ENCODE measurements at places on chromosomes 4 and X. TPM values are rescaled to one million over a fixed set of nuclear protein-coding genes. Genes with fewer than 3 reads are reported as not detected.

GRCh38 chrX:47283015-47283771 is 50.4 kb downstream of the USP11 start:
- H3K4me3 ChIP-seq, result no peak overlapping the region
- H3K4me1 ChIP-seq, result no peaks in the 10 kb centered on the region
- no peaks in the 10 kb centered on the region for H3K36me3 ChIP-seq
- H3K27ac ChIP-seq, result no peak overlapping the region
- peaks cover 52% of the 10 kb centered on the region for H3K27me3 ChIP-seq

GRCh38 chr4:98260047-98260578 is 1.1 kb upstream of the RAP1GDS1 start:
- DNase-seq, result peak; percentile 69
- H3K4me1 ChIP-seq, result peaks cover 15% of the 10 kb centered on the region
- no peaks in the 10 kb centered on the region for H3K27me3 ChIP-seq
- peak overlapping the region; percentile 78 for H3K4me3 ChIP-seq
- no peaks in the 10 kb centered on the region for H3K36me3 ChIP-seq

DNA sequence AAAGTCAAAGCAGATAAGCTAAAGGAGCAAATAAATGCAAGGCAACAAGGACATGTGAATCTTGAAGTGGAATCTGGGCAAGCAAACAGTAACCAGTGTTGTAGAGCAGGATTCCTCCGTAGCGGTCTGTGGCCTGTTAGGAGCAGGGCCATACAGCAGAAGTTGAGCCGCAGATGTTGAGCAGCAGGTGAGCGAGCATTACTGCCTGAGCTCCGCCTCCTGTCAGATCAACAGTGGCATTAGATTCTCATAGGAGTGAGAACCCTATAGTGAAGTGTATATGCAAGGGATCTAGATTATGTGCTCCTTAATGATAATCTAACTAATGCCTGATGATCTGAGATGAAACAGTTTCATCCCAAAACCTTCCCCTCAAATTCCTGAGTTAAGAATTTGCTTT is 550.7 kb downstream of the ADGRL3 start:
- no peak for DNase-seq
- no peak overlapping the region for H3K4me3 ChIP-seq
- no peaks in the 10 kb centered on the region for H3K4me1 ChIP-seq
- no peaks in the 10 kb centered on the region for H3K36me3 ChIP-seq

DNA sequence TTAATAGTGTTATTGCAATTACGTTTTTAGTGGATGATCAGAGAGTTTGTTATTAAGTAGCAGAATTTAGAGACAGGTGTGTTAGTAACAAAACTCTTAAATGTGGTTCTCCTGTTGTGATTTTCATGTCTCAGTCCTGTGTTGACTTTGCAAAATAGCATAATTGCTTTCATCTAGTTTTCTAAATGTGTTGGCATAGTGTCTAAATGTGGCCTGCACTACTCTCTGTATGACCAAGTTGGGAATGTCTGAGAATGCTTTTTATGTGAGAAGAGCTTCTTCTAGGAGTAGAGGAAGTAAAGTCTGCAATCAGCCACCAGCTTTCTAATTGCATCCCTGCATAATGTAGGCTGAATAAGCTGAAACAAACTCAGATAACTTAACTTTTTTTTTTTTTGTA is 158.6 kb upstream of the FAT1 start:
- no peak overlapping the region for H3K27ac ChIP-seq
- no peaks in the 10 kb centered on the region for H3K27me3 ChIP-seq
- no peak overlapping the region for H3K4me3 ChIP-seq
- no peaks in the 10 kb centered on the region for H3K4me1 ChIP-seq
- no peaks in the 10 kb centered on the region for H3K36me3 ChIP-seq

DNA sequence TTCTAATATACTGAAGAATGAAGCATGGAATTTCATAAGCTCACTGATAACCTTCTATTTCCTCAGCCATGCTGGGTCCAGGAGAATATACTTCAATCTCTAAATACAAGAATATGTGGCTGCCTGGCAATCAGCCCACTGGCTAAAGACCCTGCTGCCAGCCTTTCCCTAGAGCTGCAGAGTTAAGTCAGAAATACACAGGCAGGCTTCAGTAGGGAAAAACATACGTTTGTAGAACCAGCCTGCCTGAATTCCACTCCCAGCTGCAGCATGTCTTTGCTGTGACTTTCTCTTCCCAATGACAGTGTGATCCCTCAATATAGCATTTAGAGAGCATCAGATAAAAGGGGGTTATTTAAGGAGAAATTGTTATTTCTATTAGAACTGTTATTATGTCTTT is 289.1 kb downstream of the PCDH19 start:
- no peak for DNase-seq
- no peaks in the 10 kb centered on the region for H3K4me1 ChIP-seq
- H3K4me3 ChIP-seq, result no peak overlapping the region
- H3K27ac ChIP-seq, result no peak overlapping the region

Gene CRLF2
- total RNA-seq, result 0.15 TPM

- no peak overlapping the region for H3K27ac ChIP-seq
- DNase-seq, result no peak
Observed at GRCh38 chr4:82733636-82734035, 65.0 kb downstream of the SCD5 start.

- H3K27ac ChIP-seq, result peak overlapping the region; percentile 87
- H3K27me3 ChIP-seq, result no peaks in the 10 kb centered on the region
- peak; percentile 11 for DNase-seq
- H3K36me3 ChIP-seq, result peaks cover 29% of the 10 kb centered on the region
Observed at GRCh38 chrX:120251471-120252011, 929 bp downstream of the ZBTB33 start.

Measured in psoas muscle (tissue), 8 donors.